K562 (cell line): ENCODE measurements at places on chromosomes 4 and X.

- DNase-seq = no peak
These were observed 102.8 kb downstream of the CBR4 start for GRCh38 chr4:168907119-168907698.

DNA sequence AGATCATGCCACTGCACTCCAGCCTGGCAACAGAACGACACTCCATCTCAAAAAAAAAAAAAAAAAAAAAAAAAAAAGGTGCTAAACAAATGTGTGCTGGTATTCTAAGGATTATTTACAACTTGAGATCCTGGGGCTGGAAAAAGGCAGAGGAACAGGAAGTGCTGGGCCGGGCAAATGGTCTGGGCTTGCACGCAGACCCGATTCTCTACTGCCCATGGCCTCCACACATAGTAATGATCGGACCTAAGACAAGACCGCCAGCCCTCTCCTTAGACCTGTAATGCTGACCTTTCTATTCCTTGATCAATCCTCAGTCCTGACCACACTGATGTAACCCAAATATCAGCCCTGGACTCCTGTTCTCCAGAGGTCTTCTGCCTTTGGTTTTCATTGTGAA is 67.8 kb downstream of the EFNB1 start:
- no peak for DNase-seq

DNA sequence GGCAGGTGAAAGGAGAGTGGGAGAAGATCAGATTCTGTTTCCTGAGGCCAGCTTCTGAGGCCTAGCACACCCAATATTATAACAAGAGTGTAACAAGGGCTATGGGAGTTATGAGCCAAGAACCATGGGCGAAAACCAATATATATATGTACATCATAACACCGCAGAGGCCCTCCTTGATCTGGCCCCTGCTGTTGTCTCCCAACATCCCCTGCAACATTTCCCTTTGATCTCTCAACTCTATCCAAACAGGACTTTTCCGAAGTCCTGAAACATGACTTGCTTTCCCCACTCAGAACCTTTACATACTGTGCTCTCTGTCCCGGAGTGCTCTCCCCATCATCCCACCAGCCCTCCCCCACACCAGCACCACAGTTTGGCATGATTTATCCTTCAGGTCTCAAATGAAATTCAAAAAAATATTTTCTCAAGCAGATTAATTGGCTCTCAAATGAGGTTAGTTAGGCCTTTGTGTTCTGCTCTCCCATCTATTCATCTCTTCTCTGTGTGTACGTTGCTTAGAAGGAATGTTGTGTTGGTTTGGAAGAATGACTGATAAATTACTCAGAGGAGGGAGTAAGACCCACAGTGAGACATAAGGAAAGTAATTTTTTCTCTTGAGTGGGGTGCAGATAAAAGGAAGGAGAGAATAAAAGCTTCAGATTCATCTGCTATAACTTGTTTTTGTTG is 58.1 kb upstream of the SMIM10 start:
- no peak for DNase-seq

GRCh38 chr4:164807611-164808010 is 53.7 kb downstream of the SMIM31 start:
- no peak for DNase-seq

GRCh38 chr4:79267671-79268070 is 58.2 kb downstream of the NAA11 start:
- DNase-seq = no peak

- no peak for DNase-seq
These were observed 32.7 kb upstream of the RASGEF1B start for GRCh38 chr4:81504112-81505003.

DNA sequence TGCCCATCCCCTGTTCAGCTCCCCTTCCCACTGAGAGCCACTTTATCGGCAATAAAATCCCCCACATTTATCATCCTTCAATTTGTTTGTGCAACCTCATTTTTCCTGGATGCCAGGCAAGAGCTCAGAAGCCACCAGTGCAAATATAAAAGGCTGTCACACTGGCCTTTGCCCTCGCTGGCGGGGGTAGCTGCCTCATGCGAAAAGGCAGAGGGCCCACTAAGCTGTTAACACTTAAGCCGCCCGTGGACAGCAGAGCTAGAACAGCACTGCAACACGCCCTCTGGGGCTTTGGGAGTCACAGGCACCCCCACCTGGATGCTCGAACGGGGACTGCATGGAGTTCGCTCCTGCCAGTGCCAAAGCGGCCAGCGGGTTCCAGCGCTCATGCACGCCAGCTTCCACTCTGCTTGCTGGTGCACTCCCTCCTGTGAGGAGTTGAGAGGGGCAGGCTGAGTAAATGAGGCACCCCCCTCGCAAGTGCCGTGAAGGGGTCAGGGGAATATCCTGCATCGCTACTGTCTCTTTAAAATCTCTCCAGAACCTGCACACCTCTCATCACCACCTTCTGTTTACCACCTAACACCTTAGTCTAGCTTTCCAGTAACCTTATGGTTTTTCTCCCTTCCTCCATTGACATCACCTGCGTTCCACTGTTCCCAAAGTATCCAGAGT is 99.5 kb downstream of the SORBS2 start:
- no peak for DNase-seq

DNA sequence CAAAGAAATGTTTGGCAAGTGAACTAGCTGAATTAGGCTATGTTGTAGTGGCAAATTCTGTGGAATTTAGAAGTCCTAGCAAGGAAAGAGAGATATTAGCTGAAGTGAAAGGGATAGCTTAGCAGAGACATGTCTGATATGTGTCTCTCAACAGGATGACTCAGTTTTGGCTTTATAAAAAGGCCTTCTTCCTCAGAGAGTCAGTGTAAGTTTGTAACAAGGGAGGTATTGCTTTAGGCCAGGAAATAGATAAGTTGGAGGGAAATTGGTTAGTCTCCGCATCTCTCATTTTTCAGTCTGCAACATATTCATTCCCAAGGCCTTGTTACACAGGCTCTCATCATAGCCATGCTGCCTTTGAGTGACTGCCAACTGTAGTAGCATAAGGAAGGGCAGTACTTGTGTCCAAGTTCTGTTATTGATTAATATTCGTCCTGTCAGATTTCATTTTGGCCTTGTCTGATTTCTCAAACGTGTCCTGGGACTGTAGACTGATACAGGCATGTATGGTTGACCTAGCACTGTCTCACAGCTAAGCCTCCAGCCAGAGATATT is 4.0 kb downstream of the TMEM164 start:
- DNase-seq = peak; percentile 9

GRCh38 chr4:31807036-31807435 is 1086.9 kb downstream of the PCDH7 start:
- no peak for DNase-seq

DNA sequence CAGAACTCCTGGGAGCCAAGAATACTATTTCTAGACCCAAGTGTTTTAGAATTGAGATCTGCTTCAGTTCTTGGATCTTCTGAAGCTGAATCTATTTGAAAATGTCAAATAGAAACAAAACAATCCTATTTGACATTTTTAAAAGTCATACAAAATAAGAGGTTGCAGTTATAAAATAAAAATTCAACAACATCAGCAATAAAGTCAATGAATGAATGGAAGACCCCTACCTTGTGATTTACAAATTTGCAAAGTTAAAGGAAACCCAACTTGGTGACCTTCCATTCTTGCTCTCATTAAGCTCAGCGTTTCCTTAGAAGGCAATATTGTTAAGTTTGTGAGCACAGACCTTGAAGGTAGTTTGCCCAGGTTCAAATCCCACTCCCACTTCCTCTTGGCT is 531.8 kb upstream of the TENM3 start:
- DNase-seq = no peak

- no peak for DNase-seq
These were observed 11.4 kb downstream of the EFNB1 start for GRCh38 chrX:68840256-68840655.

DNA sequence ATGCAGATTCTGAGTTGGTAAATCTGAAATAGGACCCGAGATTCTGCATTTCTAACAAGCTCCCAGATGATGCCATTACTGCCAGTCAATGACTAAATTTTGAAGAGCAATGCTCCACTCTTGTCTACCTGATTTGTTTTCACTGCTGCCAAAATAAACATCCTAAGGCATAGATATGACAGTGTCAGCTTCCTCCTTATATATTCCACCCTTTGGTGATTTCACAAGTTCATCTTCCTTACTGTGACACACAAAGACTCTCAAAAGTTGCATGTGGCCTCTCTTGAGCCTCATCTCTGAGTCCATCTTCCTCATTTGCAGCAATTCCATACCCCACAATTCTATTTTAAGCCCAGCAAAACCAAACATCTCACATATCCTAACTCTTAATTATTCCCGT is 110.9 kb downstream of the FBXW7 start:
- no peak for DNase-seq

DNA sequence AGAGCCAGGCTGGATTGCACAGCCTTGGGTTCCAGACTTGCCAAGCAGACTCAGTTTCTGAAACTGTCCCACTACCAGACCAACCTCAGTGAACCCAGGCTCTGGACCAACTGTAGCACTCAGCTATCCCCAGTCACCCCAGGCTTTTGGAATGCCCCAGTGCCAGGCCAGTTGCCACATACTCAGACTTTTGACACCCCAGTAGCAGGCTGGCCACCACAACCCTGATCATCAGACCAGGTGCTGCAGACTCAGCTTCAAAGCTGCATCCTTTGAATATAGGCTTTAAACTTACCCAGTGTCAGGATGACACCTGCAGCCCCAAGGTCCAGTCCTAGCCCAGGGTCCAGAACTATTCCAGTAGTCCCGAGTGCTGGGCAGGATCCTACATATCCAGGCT is 1389.9 kb downstream of the ARAP2 start:
- DNase-seq = no peak

- no peak for DNase-seq
These were observed 29.8 kb upstream of the H2AZ1 start for GRCh38 chr4:99979872-99980271.

DNA sequence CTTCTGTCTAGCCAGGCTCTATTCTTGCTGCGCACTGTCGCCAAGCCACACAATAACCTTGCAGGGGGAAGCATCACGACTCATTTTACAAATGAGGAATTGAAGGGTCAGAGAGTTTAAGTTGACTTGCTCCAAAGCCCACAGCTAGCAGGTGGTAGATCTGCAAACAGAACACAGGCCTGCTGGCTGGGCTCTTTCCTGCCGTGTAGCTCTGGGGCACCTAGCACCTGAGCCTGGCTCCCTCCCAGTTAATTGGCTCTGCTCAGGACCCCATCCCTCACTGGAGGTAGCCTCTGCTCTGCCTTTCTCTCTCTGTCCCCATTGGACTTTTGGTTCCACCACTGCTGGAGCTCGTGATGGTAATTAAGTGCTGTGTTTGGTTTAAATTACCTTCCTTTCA is 98.5 kb downstream of the NSUN7 start:
- no peak for DNase-seq

- no peak for DNase-seq
These were observed 69.0 kb downstream of the STAG2 start for GRCh38 chrX:124030520-124030919.

- peak; percentile 21 for DNase-seq
These were observed 326.6 kb upstream of the F9 start for GRCh38 chrX:139203651-139204570.

DNA sequence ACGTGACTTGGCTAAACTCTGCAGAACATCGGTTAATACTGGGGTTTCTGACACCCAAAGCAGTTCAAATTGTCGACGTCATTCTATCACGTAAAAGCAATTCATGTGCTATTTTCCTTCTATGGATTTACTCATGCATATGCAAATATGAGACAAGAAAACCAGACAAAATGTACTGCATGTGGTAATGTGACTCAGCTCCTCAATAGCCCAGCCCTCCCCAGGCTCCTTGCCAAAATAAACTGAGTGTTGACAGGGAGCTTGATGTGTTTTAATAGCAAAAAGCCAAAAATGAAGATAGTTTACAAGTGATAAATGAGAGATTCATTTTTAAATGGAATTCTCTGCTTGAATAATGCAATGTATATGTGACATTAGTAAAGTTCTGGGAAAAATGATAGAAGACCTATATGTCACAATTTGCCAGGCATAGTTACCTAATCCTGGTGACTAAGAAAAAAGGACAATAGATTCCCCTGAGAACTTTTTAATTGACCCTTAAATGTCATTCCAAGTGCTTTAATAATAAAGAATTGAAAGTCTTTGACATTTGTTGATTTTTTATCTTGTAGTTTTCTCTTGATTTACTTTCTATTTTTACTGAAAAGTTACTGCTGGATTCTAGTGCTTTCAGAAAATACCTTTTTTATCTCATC is 1700.6 kb upstream of the TENM3 start:
- DNase-seq = no peak

DNA sequence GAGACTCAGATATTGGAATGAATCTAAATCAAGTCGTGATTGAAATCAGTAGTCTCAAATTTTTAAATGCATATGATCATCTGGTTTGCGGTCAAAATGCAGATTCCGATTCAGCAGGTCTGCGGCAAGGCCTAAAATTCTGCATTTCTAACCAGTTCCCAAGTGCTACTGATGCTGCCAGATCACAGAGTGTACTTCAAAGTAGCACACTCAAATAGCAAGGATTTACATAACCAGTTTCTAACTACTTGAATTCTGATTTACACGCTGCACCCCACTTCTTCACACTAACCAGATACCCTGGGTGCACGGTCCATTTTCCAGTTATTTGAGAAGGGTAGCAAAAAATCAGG is 752 bp downstream of the MBTPS2 start:
- peak; percentile 3 for DNase-seq

- DNase-seq = no peak
These were observed 24.0 kb downstream of the MEPE start for GRCh38 chr4:87856816-87857215.

GRCh38 chr4:104446431-104447278 is 48.0 kb downstream of the CXXC4 start:
- no peak for DNase-seq
